ENCODE measurements at places on chromosomes 7 and 10.

DNA sequence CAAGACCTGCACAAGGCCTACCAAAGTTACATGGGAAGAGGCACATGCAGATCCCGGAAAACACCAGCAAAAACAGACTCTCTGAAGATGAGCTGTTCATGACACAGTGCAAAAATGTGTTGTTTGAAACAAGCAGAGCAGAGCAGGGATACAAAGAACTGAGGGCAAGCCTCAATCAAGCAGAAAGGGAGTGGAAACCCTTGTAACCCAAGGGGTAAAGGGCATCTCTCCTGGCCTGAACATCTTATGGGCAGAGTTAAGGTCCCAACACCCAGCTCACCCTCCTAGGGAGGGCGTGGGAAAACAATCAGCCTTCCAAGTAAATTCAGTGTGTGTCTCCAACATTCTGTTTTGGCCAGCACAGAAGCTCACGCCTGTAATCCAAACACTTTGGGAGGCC lies 10.5 kb downstream of the PSPH start:
- no peak for DNase-seq

- no peak for DNase-seq
These were observed 293.2 kb downstream of the GRID1 start for GRCh38 chr10:86073199-86073977.

DNA sequence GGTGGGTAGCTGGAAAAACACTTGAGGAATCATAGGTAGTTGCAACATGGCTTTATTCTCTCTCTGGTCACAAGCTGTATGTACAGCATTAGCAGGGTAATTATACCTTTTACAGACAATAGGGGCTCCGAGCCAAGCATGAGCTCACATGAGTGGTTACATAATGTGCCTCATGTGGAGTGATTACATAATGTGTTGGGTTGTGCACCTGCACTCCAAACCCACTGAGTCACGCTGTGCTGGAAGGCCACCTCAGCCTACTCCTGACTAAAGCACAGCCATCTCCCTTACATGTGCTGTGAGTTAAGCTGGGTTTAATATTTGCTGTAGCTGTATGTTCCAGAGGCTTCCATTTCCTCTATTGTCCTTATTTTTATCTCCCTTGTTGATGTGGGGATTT lies 348.7 kb upstream of the SEMA3C start:
- DNase-seq, result no peak

GRCh38 chr7:129095258-129095657 lies 40.3 kb upstream of the TNPO3 start:
- peak; percentile 34 for DNase-seq

- DNase-seq, result peak; percentile 53
These were observed 54.9 kb upstream of the ZNF800 start for GRCh38 chr7:127447326-127447945.

- no peak for DNase-seq
These were observed 516.7 kb downstream of the ADRA2A start for GRCh38 chr10:111593578-111593977.

DNA sequence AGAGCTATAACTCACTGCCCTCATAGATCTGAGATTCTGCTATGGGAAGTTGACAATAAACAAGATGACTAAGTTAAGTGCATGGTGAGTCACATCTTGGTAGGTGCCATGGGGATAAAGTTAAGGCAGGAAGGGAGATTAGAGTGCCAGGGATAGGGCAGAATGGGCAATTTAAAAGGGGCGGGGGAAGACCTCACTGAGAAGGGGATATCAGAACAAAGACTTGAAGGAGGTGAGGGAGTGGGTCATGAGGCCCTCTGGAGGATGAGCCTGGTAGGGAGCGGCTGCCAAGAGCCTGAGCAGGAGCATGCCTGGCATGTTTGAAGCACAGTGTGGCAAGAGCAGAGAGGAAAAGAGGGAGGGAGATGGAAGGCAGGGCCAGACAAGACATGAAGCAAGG lies 34.8 kb upstream of the INMT start:
- no peak for DNase-seq

GRCh38 chr10:88150339-88150738 lies 286.9 kb downstream of the PTEN start:
- DNase-seq, result no peak
